ENCODE measurements at places on chromosomes 5 and 9. TPM values are rescaled to one million over a fixed set of nuclear protein-coding genes. Genes with fewer than 3 reads are reported as not detected.
A peak's percentile ranks its signal among the peaks of the same experiment; 100 is the strongest.

- no peak for DNase-seq
- no peaks in the 10 kb centered on the region for H3K4me1 ChIP-seq
- H3K36me3 ChIP-seq = no peaks in the 10 kb centered on the region
- H3K27me3 ChIP-seq = no peaks in the 10 kb centered on the region
These were observed 59.8 kb downstream of the ENC1 start for GRCh38 chr5:74580729-74581109.

GRCh38 chr9:4097515-4097914, 202.4 kb downstream of the GLIS3 start:
- H3K36me3 ChIP-seq = no peaks in the 10 kb centered on the region
- H3K27me3 ChIP-seq = no peaks in the 10 kb centered on the region
- no peak overlapping the region for H3K4me3 ChIP-seq
- DNase-seq = no peak
- peaks cover 27% of the 10 kb centered on the region for H3K4me1 ChIP-seq

DNA sequence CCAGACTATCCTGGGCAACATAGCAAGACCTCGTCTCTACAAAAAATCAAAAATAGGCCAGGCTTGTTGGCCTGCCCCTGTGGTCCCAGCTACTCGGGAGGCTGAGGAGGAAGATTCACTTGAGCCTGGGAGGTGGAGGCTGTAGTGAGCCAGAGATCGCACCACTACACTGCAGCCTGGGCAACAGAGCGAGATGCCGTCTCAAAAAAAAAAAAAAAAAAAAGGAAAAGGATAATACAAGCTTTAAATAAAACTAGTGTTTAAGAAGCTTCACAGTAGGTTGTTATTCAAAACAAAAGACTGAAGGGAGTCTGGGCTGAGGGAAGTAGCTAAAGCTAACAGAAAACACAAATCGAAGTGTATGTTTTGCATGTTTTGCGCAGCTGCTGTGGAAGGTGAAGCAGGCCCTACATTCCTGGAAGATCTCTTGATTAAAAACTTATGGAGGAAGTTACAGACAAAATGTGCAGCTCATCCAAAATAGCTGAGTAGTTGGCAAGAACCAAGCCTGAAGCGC, 581 bp upstream of the C9orf40 start:
- no peaks in the 10 kb centered on the region for H3K27me3 ChIP-seq
- no peaks in the 10 kb centered on the region for H3K36me3 ChIP-seq
- peak overlapping the region; percentile 97 for H3K27ac ChIP-seq
- H3K4me3 ChIP-seq = peak overlapping the region; percentile 92
- peaks cover 7% of the 10 kb centered on the region for H3K4me1 ChIP-seq
- DNase-seq = no peak

GRCh38 chr5:172769616-172770373, 1.2 kb downstream of the DUSP1 start:
- no peaks in the 10 kb centered on the region for H3K27me3 ChIP-seq
- no peaks in the 10 kb centered on the region for H3K4me1 ChIP-seq
- peaks cover 37% of the 10 kb centered on the region for H3K36me3 ChIP-seq
- H3K4me3 ChIP-seq = peak overlapping the region; percentile 87

DNA sequence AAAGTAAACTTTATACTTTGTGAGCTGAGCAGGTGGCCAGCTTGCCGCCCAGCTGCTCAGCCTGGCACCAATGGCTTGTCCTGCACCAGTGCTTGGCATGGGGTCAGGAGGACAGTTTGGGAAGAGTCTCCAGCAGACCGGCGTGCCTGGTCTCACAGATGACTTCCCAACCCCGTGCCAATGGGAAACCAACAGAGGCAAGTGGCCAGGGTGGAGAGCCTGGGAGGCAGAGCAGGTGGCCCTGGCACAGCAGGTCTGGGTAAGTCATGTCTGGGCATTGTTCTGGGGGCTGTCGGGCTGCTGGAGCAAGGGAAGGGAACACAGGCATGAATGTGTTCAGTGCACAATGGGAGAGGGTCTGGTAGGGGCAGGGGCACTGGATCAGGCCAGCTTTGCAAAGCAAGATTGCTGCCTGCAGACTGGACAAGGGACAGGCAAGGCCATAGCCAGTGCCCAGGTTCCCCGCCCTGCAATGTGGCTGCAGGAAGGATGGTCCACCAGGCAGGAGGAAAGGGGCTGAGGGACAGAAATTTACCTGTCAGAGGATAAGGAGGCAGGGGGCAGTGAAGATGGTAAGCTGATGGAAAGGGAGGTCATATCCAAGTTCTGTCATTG, 76.2 kb upstream of the ALDH1B1 start:
- no peaks in the 10 kb centered on the region for H3K4me1 ChIP-seq
- H3K27ac ChIP-seq = no peak overlapping the region

DNA sequence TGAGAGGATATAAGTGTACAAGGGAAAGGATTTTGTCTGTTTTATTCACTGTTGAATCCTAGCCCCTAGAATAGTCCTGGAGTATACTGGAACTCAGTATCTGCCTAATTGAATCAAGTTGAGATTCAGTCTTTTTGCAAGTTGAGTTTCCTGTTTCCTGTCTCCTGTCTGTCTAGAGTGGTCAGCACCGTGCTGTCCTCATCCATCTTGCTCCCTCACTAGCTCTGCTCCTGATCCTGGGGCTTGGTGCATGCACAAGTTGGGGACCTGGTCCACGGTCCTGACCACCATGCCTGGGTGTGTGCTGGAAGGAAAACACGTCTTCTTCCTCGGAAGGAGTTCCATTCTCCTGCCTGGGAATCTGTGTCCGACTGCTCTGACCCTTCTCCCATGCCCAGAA, 3.2 kb downstream of the IL5 start:
- DNase-seq = no peak
- no peaks in the 10 kb centered on the region for H3K27me3 ChIP-seq
- no peaks in the 10 kb centered on the region for H3K4me1 ChIP-seq
- no peaks in the 10 kb centered on the region for H3K36me3 ChIP-seq

GRCh38 chr9:109861499-109861898, 81.5 kb downstream of the PALM2AKAP2 start:
- H3K4me3 ChIP-seq = no peak overlapping the region
- H3K27me3 ChIP-seq = no peaks in the 10 kb centered on the region
- no peaks in the 10 kb centered on the region for H3K4me1 ChIP-seq
- DNase-seq = no peak

GRCh38 chr5:162268694-162269481, 201.3 kb downstream of the GABRG2 start:
- no peak overlapping the region for H3K4me3 ChIP-seq
- DNase-seq = no peak
- H3K4me1 ChIP-seq = no peaks in the 10 kb centered on the region
- H3K27me3 ChIP-seq = no peaks in the 10 kb centered on the region
- no peaks in the 10 kb centered on the region for H3K36me3 ChIP-seq

GRCh38 chr9:76618762-76619161, 145.5 kb upstream of the PCA3 start:
- no peaks in the 10 kb centered on the region for H3K27me3 ChIP-seq
- H3K36me3 ChIP-seq = no peaks in the 10 kb centered on the region
- no peak for DNase-seq
- peaks cover 25% of the 10 kb centered on the region for H3K4me1 ChIP-seq
- H3K4me3 ChIP-seq = no peak overlapping the region

- no peaks in the 10 kb centered on the region for H3K36me3 ChIP-seq
- no peak overlapping the region for H3K4me3 ChIP-seq
- no peaks in the 10 kb centered on the region for H3K4me1 ChIP-seq
- H3K27ac ChIP-seq = no peak overlapping the region
- DNase-seq = no peak
These were observed 126.0 kb upstream of the GPR151 start for GRCh38 chr5:146641941-146642340.

- H3K27me3 ChIP-seq = no peaks in the 10 kb centered on the region
- no peaks in the 10 kb centered on the region for H3K36me3 ChIP-seq
- H3K4me3 ChIP-seq = peak overlapping the region; percentile 89
- peak overlapping the region; percentile 99 for H3K27ac ChIP-seq
These were observed 765 bp downstream of the MARCHF6 start for GRCh38 chr5:10354048-10354872.

DNA sequence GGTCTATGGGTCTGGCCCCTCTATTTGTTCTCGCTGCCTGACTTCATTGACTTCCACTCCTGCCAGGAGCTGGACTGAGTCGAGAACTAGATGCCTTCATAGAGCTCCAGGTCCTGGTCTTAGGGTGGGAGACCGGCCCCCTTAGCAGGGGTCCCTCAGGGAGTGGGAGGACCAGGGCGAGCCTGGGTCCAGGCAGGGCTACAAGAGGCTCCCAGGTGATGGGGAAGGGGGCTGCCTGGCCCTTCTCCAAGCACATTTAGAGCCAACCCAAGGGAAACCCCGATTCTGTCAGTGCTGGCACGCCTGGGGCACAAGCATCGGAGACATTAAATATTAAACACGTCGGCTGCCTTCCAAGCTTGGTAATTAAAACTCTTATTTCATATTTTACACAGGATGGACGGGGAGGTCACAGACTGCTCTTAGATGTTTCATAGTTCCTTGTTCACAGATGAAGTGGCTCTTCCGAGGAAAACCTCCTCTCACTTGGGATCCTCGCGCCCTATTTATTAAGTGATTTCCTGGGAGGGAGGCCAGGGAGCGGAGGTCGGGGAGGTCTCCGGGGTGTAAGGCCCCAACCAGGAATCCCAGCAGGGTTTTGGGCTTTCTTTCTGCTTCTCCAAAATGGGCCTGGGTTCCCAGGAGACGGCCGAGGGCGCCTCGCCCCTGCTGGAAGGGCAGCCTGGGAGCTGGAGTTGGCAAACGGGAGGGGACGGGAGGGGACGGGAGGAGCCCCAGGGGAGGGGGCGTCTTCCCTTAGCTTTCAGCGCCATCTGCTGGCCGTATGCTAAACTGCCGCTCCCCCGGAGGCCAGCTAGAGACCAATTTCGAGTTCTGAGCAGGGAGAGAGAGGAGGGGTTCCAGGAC, 23.4 kb upstream of the ZBTB43 start:
- no peaks in the 10 kb centered on the region for H3K27me3 ChIP-seq
- no peaks in the 10 kb centered on the region for H3K36me3 ChIP-seq
- no peak overlapping the region for H3K27ac ChIP-seq
- H3K4me3 ChIP-seq = peak overlapping the region; percentile 24

- no peak overlapping the region for H3K27ac ChIP-seq
- no peak for DNase-seq
- H3K27me3 ChIP-seq = no peaks in the 10 kb centered on the region
- no peaks in the 10 kb centered on the region for H3K4me1 ChIP-seq
- H3K36me3 ChIP-seq = no peaks in the 10 kb centered on the region
These were observed 776.1 kb upstream of the COX7C start for GRCh38 chr5:85841653-85842052.

GRCh38 chr5:81420039-81420667, 26.2 kb upstream of the ACOT12 start:
- H3K4me3 ChIP-seq = no peak overlapping the region
- no peak for DNase-seq
- H3K27me3 ChIP-seq = no peaks in the 10 kb centered on the region
- no peak overlapping the region for H3K27ac ChIP-seq
- no peaks in the 10 kb centered on the region for H3K4me1 ChIP-seq
- peaks cover 5% of the 10 kb centered on the region for H3K36me3 ChIP-seq

DNA sequence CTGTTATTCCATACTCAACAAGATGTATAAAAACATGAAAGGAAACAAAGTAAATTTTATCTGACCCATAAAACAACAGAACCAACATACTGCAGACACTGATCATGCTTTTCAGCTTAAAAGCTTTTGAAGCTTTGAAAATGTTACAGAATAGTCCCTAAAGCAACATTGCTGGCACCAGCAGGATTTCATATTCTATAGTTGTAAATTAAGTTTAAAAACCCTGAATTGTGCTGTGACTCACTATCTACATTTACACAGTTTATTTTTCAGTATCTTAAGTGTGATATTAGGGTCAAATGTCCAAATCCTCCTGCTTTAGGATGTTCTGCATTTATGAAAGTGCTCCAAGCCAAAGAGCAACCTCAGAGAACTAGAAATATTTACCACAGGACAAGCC, 59.9 kb downstream of the ZFR start:
- H3K27me3 ChIP-seq = no peaks in the 10 kb centered on the region
- no peak overlapping the region for H3K4me3 ChIP-seq
- no peak overlapping the region for H3K27ac ChIP-seq
- H3K36me3 ChIP-seq = peaks cover 53% of the 10 kb centered on the region
- no peak for DNase-seq

DNA sequence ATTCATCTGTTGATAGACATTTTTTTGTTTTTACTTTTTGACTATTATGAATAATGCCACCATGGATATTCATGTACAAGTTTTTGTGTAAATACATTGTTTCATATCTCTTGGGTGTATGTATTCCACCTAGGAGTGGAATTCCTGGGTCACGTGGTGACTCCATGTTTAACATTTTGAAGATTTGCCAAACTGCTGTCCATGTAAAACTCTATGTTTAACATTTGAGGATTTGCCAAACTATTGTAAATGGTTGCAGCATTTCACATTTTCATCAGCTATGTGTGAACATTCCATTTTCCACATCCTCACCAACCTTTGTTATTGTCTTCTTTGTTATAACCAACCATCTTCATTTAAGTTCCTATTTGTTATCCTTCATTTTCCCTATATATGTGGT, 12.2 kb downstream of the TMEFF1 start:
- no peak overlapping the region for H3K4me3 ChIP-seq
- H3K27ac ChIP-seq = no peak overlapping the region
- H3K36me3 ChIP-seq = no peaks in the 10 kb centered on the region
- no peaks in the 10 kb centered on the region for H3K4me1 ChIP-seq

GRCh38 chr5:125293223-125293622, 546.8 kb upstream of the ZNF608 start:
- no peak for DNase-seq
- H3K27me3 ChIP-seq = no peaks in the 10 kb centered on the region
- H3K36me3 ChIP-seq = no peaks in the 10 kb centered on the region
- H3K4me1 ChIP-seq = peaks cover 18% of the 10 kb centered on the region
- no peak overlapping the region for H3K4me3 ChIP-seq

GRCh38 chr5:97534166-97534565, 351.1 kb upstream of the RIOK2 start:
- no peak for DNase-seq
- H3K27me3 ChIP-seq = no peaks in the 10 kb centered on the region
- no peak overlapping the region for H3K27ac ChIP-seq

GRCh38 chr5:74372051-74372450, 268.5 kb downstream of the ENC1 start:
- no peaks in the 10 kb centered on the region for H3K36me3 ChIP-seq
- no peaks in the 10 kb centered on the region for H3K27me3 ChIP-seq
- no peaks in the 10 kb centered on the region for H3K4me1 ChIP-seq
- no peak overlapping the region for H3K4me3 ChIP-seq
- no peak for DNase-seq
- H3K27ac ChIP-seq = no peak overlapping the region

DNA sequence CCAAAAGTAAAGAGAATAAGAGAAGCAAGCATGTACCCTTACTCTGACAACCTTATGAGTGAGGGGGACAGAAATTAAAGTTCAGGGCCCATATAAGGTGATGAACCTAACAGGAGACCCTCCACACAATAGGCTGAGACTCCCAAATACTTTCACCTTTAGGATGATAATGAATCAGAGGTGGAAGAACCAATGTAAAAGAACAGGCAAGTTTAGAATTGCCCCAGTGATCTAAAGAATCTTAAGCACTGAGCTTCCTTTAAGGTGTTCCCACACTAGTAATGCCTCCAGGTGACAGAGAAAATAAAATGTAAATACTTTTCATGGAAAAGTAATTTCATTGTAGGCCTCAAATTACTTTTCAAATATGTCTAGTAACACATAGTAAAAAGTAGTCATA, 8.2 kb upstream of the FAM151B start:
- no peak overlapping the region for H3K4me3 ChIP-seq
- H3K27ac ChIP-seq = no peak overlapping the region
- H3K4me1 ChIP-seq = no peaks in the 10 kb centered on the region
- no peak for DNase-seq

GTF3C5 gene
- 31.1 TPM for total RNA-seq

ZNF462 gene
- 30.5 TPM for total RNA-seq

CD274 gene
- 14.1 TPM for total RNA-seq

FCN1 gene
- total RNA-seq = 2.1 TPM

C9orf153 gene
- total RNA-seq = 0.28 TPM

ZNG1E gene
- 11.2 TPM for total RNA-seq

ANKRD18A gene
- 2.2 TPM for total RNA-seq

NOXA1 gene
- total RNA-seq = 0.94 TPM

FOXB2 gene
- not detected for total RNA-seq

CDH6 gene
- total RNA-seq = 2.2 TPM

RAB14 gene
- 27.8 TPM for total RNA-seq
